GM04503 (cell line): ENCODE measurements at places on chromosomes 16 and 17.

GRCh38 chr16:10740845-10741208 lies 2.8 kb upstream of the NUBP1 start:
- no peak for DNase-seq

- DNase-seq: no peak
Measured at GRCh38 chr17:41071606-41072360, 6.1 kb upstream of the KRTAP2-4 start.

DNA sequence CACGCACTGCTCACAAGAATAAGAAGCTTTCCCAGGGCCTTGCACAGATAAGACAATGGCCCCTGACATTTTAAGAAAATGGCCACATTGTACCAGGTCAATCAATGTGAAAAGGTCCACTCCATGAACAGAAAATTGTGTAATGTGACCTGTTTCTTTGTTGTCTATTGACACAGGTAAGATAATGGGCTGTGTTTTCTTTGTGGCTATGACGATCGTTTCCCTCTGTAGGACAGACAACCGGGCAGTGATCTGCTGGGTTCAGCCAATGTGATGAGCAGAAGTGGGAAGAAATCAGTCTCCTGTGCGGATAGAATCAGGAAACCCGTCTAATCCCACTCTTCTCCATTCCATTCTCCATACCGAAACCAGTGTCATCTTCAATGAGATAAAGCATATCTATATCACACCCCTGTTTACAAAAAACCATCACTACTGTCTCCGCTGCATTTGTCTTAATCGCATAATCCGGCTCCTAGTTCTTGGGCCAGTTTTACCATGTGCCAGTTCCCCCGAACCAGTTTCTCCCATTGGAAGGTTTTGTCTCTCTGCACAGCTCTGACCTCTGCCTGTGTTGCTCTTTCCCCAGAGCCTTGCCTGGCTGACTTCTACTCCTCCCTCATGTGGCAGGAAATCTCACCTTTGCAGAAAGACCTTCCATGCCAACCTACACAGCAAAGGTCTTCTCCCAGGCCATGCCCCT lies 66.9 kb upstream of the ATF7IP2 start:
- DNase-seq: no peak

- DNase-seq: peak; percentile 21
Measured at GRCh38 chr17:72985882-72986720, 106.4 kb downstream of the SLC39A11 start.

DNA sequence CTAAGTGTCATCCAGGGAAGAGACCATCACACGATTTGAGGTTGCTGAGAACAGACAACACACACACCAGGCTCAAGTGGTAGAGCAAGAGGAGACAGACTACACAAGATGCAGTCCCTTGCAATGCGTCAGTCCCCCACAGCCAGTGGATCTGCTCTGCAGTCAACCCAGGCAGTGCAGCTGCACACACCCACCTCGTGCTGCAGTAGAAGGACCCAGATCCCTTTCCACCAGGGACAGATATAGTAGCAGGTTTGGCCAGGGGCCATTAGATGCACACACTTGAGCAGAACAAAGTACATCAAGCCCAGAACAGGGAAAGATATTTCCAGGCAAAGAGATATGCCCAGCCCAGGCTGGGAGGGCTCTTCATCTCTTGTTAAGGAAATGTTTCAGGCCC lies 112.9 kb downstream of the GRIN2A start:
- DNase-seq: no peak

DNA sequence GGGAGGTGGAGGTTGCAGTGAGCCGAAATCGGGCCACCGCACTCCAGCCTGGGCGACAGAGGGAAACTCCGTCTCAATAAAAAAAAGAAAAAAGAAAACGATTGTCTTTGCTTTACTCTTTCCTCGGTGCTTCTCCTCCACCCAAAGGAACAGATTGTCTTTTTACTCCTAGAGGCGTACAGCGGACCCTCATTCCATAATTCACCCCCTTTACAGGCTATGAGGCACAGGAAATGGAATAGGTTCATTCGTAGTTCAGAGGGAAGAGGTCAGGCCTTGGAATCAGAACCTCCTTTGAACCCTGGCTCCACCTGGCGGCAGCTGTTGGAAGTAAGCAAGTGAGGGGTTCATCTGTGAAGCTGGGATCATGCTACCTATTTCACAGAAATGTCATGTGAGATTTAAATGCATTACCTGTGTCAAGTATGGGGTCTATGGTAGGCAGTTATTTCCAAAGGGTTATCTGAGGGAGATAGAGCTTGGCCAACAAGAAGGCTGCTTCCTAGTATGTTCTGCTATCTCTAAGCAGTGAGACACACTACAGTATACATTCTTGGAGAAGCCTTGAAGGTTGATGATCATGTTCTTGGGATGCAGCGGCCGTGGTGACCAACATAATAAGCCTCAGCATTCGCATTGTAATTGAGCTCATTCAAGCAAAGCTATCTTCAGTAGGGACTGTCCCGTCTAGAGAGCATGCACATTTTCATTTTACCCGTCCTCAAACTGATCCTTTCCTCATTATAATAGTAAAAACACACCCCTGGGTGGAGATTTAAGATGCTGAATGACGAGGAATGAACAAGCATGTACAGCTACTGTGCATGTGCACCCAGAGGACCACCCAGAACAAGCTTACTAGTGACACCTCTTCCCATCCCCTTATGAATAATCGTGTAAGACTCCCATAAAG lies 18.7 kb upstream of the ZNF689 start:
- no peak for DNase-seq

DNA sequence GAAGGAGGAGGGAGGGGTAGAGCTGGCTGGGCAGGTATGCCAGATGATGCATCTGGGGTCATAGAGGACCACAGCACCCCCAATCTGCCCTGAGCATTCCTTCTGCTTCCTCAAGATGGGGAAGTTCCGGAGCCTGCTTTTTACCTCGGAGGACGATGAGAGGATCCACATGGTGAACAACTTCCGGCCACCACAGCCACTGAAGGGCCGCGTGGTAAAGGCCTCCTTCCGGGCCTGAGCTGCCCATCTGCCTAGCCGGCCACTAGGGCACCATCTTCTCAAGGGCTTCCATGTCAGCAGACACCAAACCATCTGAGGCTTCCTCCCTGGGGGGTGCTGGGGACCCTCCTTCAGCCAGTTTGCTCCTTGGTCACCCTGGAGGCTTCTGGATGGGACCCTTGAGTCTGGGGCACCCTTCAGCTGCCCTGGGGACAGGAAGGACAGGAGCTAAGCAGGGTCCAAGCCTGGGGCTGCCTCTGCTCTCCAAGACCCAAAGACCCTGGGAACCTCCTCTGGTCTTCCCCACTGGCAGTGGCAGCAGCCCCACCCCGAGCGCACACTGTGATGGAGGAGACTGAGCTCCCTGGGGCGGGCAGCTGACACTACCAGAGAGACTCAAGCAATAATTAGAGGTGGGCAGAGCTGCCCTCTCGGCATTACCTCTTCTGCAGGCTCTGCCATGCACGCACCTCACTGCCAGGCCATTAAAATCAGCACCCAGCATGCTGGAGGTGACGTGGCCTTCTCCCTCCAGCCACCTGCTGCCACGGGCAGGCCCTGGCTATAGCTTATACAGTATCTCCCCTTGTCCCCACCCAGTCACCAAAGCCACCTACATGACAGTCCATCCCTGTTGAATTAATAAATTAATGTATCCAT lies 9.3 kb downstream of the CA7 start:
- DNase-seq: no peak
